ENCODE measurements at places on chromosomes 16 and 17. TPM values are rescaled to one million over a fixed set of nuclear protein-coding genes. Genes with fewer than 3 reads are reported as not detected.
A peak's percentile ranks its signal among the peaks of the same experiment; 100 is the strongest.

DNA sequence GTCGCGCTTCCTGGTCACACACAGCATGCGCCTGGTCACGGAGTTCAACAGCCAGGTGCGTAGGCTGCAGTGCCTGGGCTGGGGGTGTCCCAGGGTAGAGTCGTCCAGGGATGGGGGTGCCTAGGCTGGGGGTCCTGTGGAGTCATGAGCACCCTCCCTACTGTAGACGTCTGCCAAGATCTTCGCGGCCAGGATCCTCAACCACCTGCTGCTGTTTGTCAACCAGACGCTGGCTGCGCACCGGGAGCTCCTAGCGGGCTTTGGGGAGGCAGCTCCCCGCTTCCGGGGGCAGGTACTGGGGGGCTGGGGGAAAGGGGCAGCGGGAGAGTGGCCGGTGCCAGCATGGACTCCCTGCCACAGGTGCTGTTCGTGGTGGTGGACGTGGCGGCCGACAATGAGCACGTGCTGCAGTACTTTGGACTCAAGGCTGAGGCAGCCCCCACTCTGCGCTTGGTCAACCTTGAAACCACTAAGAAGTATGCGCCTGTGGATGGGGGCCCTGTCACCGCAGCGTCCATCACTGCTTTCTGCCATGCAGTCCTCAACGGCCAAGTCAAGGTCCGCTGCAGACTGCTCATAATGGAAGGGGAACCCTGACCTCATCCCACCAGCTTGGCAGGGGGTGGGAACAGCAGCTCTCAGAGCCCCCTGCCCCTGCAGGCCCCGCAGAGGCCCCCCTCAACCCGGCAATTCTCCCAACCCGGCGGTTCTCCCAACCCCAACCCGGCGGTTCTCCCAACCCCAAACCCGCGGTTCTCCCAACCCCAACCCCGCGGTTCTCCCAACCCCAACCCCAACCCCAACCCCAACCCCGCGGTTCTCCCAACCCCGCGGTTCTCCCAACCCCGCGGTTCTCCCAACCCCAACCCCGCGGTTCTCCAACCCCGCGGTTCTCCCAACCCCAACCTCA, 2.4 kb downstream of the PDIA2 start:
- peaks cover 9% of the 10 kb centered on the region for H3K36me3 ChIP-seq
- no peak for DNase-seq
- H3K4me1 ChIP-seq, result peaks cover 10% of the 10 kb centered on the region
- no peak overlapping the region for H3K4me3 ChIP-seq
- H3K27me3 ChIP-seq, result no peaks in the 10 kb centered on the region

- peak overlapping the region; percentile 51 for H3K4me3 ChIP-seq
- peak overlapping the region; percentile 74 for H3K27ac ChIP-seq
- peak; percentile 49 for DNase-seq
- peaks cover 20% of the 10 kb centered on the region for H3K4me1 ChIP-seq
These were observed 480 bp upstream of the PROCA1 start for GRCh38 chr17:28712032-28712704.

GRCh38 chr17:64002658-64003525, 4.7 kb downstream of the PRR29 start:
- peaks cover 56% of the 10 kb centered on the region for H3K36me3 ChIP-seq
- H3K4me3 ChIP-seq, result no peak overlapping the region
- H3K4me1 ChIP-seq, result peaks cover 30% of the 10 kb centered on the region
- H3K27me3 ChIP-seq, result no peaks in the 10 kb centered on the region

DNA sequence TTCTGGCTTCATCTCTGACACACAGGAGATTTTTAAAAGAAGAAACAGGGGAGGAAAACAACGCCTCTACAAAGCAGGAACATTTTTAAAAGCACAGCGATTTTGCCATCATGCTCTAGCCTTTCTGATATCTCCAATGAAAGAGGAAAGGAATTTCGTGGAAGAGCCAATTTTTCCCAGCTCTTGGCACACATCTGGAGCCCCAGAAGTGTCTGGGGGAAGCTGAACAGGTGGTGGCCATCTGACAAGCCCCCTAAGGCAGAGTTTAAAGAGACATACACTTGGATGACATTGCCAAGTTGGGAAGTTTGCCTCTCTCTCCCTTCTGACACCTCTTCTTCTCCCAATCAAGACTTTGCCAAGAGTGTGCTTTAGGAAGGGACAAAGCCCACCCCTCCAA, 82.1 kb downstream of the CCT6B start:
- H3K27me3 ChIP-seq, result peaks cover 2% of the 10 kb centered on the region
- H3K27ac ChIP-seq, result no peak overlapping the region
- no peaks in the 10 kb centered on the region for H3K4me1 ChIP-seq
- H3K36me3 ChIP-seq, result no peaks in the 10 kb centered on the region
- DNase-seq, result no peak

GRCh38 chr17:64732336-64733006, 70.4 kb upstream of the SMURF2 start:
- H3K27me3 ChIP-seq, result no peaks in the 10 kb centered on the region
- no peaks in the 10 kb centered on the region for H3K4me1 ChIP-seq
- DNase-seq, result no peak
- no peak overlapping the region for H3K27ac ChIP-seq

DNA sequence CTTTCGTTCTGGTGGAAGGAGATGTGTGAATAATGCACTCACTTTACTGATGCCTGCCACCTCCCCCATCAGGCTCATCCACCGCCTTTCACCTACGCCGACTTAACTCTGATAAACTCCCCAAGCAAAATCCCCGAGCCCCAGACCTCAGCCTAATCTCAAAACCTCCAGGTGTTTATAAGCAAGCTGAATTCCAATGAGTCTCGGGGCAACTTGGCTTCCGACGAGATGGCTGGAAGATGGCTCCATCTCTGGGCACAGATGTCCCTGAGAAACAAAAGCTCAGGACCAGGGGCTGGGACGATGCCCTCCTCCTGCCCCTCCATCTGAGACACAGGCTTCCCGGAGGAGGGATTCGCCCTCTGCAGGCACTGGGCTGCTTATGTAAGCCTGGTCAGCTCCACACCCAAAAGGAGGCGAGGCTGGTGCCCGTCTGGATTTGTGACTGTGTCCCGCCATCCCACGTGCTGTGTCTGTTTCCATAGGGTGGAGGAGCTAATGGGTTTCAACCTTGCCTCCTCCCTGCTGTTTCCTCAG, 386.4 kb upstream of the TNRC6C start:
- H3K27ac ChIP-seq, result no peak overlapping the region
- no peak overlapping the region for H3K4me3 ChIP-seq
- H3K27me3 ChIP-seq, result peaks cover 6% of the 10 kb centered on the region
- H3K36me3 ChIP-seq, result no peaks in the 10 kb centered on the region
- DNase-seq, result no peak

- H3K4me3 ChIP-seq, result no peak overlapping the region
- no peaks in the 10 kb centered on the region for H3K4me1 ChIP-seq
- DNase-seq, result no peak
- H3K36me3 ChIP-seq, result no peaks in the 10 kb centered on the region
These were observed 90.4 kb downstream of the TMEM100 start for GRCh38 chr17:55632236-55632635.

DNA sequence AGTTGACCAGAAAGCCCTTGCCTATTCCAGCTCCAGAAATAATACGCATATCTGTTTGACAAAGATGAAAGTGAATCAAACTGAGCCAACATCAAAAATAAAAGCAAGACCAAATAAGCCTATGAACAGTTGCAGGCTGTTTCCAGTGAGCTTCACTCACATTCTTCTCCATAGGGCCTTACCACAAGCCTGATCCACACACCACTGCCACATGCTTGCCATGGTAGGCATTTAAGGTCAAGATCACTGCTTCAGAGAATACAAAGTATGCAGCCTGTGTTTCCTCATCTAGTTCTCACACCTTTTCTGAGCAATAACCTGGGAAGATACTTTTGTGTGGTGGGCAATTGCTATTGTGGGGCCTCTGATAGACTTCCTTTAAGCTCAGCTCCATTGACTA, 1060.2 kb downstream of the CDH11 start:
- H3K27ac ChIP-seq, result no peak overlapping the region
- H3K36me3 ChIP-seq, result no peaks in the 10 kb centered on the region
- H3K27me3 ChIP-seq, result no peaks in the 10 kb centered on the region

DNA sequence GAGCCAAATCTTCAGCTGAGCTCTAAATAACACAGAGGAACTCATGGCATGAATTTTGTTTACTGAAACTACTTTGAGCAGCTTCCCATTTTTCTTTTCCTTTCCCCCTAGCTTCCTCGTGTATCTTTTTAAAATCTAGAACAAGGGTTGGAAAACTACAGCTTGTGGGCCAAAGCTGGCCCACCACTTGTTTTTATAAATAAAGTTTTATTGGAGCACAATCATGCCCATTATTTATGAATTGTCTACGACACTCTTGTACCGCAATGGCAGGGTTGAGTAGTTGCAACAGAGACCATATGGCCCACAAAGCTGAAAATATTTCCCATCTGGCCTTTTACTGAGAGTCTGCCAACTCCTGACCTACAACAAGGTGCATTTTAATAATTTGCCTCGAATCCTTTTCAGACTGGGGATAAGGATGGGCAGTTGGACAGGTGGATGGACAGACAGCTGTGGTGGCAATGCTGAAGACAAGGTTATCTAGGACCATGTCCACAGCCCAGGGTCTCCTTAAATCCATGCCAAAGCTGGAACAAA, 87.7 kb downstream of the RMI2 start:
- DNase-seq, result no peak
- H3K4me1 ChIP-seq, result no peaks in the 10 kb centered on the region
- no peaks in the 10 kb centered on the region for H3K27me3 ChIP-seq
- no peak overlapping the region for H3K4me3 ChIP-seq
- no peak overlapping the region for H3K27ac ChIP-seq
- no peaks in the 10 kb centered on the region for H3K36me3 ChIP-seq

DNA sequence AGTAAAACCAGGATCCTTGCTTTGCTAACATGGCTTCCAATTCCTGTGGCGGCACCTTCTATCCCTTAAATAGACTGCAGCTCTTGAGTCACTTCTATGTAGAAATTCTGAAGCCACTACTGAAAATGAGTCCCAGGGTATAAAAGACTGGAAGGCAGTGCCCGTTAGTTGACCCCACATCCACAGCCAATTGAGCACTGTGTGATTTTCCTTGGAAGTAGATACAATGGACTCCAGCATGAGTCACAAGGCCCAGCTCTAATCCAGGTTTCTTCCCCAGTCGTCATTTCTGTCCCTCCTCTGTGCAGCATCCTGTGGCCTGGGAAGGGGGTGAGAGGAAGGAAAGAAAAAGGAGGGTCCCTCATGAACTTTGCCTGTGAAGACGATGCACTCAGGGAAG, 69.5 kb downstream of the HLF start:
- H3K36me3 ChIP-seq, result no peaks in the 10 kb centered on the region
- H3K27me3 ChIP-seq, result no peaks in the 10 kb centered on the region
- no peak overlapping the region for H3K4me3 ChIP-seq
- no peak for DNase-seq
- H3K27ac ChIP-seq, result no peak overlapping the region

GRCh38 chr17:62989501-62989900, 23.5 kb downstream of the TANC2 start:
- no peaks in the 10 kb centered on the region for H3K36me3 ChIP-seq
- no peak overlapping the region for H3K27ac ChIP-seq
- no peaks in the 10 kb centered on the region for H3K4me1 ChIP-seq
- H3K27me3 ChIP-seq, result no peaks in the 10 kb centered on the region
- H3K4me3 ChIP-seq, result no peak overlapping the region

- DNase-seq, result no peak
- H3K27me3 ChIP-seq, result no peaks in the 10 kb centered on the region
- H3K4me3 ChIP-seq, result no peak overlapping the region
- peaks cover 22% of the 10 kb centered on the region for H3K4me1 ChIP-seq
- no peak overlapping the region for H3K27ac ChIP-seq
These were observed 13.4 kb downstream of the RAB5C start for GRCh38 chr17:42141382-42141781.

GRCh38 chr16:57084257-57084770, 8.1 kb upstream of the CPNE2 start:
- DNase-seq, result peak; percentile 57
- H3K27me3 ChIP-seq, result no peaks in the 10 kb centered on the region
- peak overlapping the region; percentile 74 for H3K27ac ChIP-seq
- peaks cover 17% of the 10 kb centered on the region for H3K4me1 ChIP-seq
- H3K36me3 ChIP-seq, result peaks cover 43% of the 10 kb centered on the region

DNA sequence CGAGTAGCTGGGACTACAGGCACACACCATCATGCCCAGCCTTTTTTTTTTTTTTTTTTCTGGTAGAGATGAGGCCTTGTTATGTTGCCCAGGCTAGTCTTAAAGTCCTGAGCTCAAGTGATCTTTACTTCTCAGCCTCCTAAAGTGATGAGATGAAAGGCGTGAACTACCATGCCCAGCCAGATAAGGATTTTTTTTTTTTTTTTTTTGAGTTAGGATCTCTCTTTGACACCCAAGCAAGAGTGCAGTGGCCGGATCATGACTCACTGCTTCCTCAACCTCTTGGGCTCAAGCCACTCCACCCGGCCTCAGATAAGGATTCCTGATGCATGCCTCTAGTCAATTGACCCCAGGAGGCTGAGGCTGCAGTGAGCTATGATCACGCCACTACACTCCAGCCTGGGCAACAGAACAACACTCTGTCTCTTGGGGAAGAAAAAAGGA, 11.2 kb upstream of the PLEKHG4 start:
- H3K36me3 ChIP-seq, result no peaks in the 10 kb centered on the region
- no peak for DNase-seq
- H3K4me3 ChIP-seq, result no peak overlapping the region
- H3K4me1 ChIP-seq, result no peaks in the 10 kb centered on the region
- H3K27me3 ChIP-seq, result no peaks in the 10 kb centered on the region
- no peak overlapping the region for H3K27ac ChIP-seq

DNA sequence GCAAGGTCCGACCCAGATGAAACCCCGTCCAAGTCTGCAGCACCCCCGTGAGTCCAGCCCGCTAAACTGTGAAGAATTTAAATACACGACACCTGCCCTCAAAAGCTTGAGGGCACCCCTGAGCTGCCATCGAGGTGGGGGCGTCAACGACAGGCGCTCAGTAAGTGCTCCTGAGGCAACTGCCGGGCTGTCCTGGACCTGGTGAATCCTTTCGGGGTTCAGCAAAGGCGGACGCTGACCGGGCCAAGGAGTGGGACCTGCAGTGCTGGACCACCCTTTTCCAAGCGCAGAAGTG, 512 bp upstream of the ENDOV start:
- H3K4me3 ChIP-seq, result no peak overlapping the region
- peaks cover 6% of the 10 kb centered on the region for H3K36me3 ChIP-seq
- peaks cover 21% of the 10 kb centered on the region for H3K4me1 ChIP-seq
- peak overlapping the region; percentile 70 for H3K27ac ChIP-seq
- peaks cover 4% of the 10 kb centered on the region for H3K27me3 ChIP-seq

- H3K4me3 ChIP-seq, result no peak overlapping the region
- no peaks in the 10 kb centered on the region for H3K36me3 ChIP-seq
- peaks cover 17% of the 10 kb centered on the region for H3K4me1 ChIP-seq
- H3K27ac ChIP-seq, result no peak overlapping the region
- H3K27me3 ChIP-seq, result no peaks in the 10 kb centered on the region
These were observed 66.5 kb upstream of the TNRC6C start for GRCh38 chr17:77892031-77892430.

OR3A3 gene
- not detected for polyA plus RNA-seq

ZNF319 gene
- 3.9 TPM for polyA plus RNA-seq

ZFP3 gene
- polyA plus RNA-seq, result 0.76 TPM

ZNF232 gene
- polyA plus RNA-seq, result 7.4 TPM

DOC2B gene
- not detected for polyA plus RNA-seq

SULT1A1 gene
- 11.0 TPM for polyA plus RNA-seq

MSLN gene
- polyA plus RNA-seq, result not detected

PRKCB gene
- 37.4 TPM for polyA plus RNA-seq
